ENCODE measurements at places on chromosomes 11 and 22.
A peak's percentile ranks its signal among the peaks of the same experiment; 100 is the strongest.

DNA sequence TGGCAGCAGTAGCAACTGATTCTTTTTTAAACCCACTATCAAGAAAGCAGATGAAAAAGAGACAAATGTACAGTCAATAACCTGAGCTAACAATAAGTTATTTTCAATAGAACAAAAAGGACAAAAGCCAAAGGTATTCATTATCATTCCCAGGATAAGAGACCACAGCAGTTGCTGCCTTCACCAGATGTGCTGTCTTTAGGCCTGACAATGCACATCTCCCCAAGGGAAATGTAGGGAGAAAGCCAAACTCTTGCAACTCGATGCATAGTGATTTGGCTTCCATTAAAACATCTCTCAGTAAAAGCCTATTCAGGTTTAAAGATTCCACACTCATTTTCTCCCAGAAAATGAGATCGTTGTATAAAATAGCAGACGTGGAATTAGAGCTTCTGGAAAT, 210.7 kb downstream of the METTL15 start:
- no peak for DNase-seq

- no peak for DNase-seq
Observed at GRCh38 chr11:73551677-73552076, 46.2 kb downstream of the FAM168A start.

GRCh38 chr11:124109377-124109776, 5.9 kb upstream of the VWA5A start:
- no peak for DNase-seq

GRCh38 chr11:14904745-14905103, 12.7 kb upstream of the CYP2R1 start:
- DNase-seq = no peak

- DNase-seq = peak; percentile 77
Observed at GRCh38 chr11:8006349-8006977, 19.3 kb downstream of the EIF3F start.

DNA sequence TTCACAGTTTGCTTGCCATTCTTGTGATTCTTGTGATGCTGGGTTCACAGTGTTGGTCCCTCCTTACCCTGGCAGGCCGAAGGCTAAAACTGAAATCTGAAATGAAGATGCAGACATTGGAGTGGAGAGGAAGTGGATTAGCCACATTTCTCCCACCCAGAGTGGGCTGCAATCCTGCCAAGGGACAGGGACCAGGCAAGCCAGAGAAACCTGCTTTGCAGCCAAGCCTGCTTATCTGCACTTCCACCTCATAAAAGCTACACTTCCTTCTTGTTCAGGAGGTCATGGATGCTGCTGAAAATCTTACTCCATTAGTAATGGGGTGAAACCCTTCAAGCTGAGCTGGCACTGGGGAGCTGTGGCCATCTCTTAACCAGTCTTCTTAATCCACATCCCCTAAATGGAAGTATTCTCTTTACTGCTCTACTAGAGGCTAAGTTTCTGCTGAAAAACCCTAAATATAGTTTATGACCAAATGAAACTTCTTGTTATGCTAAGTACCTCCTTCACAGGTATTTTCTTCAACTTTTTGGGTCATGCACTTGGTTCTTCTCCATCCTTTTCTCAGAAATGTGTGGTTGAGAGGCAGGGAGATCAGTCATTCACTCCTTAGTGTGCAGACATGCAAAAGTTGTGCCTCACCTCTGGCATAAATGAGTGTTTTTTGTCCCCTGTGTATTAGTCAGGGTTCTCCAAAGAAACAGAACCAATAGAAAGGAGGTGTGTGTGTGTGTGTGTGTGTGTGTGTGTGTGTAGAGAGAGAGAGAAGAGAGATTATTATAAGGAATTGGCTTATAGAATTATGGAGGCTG, 133.9 kb upstream of the BMAL1 start:
- DNase-seq = no peak

DNA sequence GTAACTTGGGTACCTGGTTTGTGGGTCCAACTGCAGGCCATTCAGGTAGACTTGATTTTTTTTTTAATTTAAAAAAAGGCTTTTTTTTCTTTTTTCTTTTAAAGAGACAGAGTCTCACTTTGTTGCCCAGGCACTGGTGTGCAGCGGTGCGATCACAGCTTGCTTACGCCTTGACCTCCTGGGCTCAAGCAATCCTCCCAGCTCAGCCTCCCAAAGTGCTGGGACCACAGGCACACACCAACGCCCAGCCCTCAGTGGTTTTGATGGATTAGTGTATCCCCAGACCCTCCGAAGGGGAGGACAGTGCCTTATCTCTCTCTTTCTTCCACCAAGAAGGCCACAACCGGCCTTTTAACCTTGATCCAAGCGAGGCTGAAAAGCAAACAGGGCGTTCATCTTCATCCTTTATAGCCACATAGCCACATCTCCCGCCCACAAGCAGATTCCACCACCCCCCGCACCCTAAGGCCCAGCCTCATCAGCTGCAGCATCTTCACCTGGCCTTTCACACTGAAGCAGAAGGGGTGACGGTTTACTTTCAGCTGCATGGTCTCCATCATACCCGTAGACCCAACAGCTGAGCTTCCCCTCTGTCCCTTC, 17.6 kb upstream of the COMT start:
- no peak for DNase-seq

DNA sequence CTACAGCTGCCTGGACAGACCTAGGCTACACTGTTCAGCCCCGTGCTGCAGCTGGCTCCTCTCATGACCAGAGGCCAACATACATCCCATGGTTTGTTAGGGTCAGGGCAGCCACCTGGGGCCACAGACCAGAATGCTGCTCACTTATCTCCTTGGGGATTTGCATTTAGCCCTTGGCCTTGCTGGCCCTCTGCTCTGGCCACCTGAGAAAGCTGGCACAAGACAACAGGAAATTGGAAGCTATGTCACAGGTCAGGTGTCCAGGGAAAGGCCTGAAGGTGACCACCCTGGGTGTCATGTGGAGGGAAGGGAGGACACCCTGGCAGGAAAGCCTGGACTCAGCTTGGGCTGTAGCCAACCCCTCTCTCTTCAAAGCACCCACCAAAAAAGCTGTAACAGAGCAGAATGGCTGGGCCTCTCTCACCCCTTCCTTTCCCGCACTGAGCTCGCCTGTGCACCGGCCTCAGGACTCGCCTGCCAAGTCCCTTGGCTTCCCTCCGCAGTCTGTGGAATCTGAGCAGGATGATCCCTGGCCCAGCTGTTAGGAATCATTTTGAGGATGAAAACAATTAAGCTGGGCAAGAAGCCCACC, 86.3 kb downstream of the SNX19 start:
- DNase-seq = no peak

GRCh38 chr22:36048911-36049677, 20.5 kb upstream of the RBFOX2 start:
- DNase-seq = no peak

DNA sequence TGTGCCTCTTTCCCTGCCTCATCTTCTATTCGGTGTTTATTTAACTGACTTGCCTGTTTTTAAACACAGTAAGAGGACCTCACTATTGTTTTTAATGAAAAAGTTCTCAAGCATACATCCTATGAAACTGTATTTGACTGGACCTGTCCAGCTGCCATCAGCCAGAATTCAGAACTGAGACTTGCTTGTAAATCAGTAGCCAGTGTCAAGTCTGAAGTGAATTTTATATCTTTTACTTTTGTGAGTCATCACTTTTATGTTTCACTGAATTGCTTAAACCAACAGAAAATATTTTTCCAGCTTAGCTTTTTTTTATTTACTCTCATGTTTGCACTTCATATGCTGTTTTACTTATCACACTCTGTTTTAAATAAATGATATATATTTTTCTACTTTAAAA, 88.3 kb downstream of the LUZP2 start:
- DNase-seq = no peak

DNA sequence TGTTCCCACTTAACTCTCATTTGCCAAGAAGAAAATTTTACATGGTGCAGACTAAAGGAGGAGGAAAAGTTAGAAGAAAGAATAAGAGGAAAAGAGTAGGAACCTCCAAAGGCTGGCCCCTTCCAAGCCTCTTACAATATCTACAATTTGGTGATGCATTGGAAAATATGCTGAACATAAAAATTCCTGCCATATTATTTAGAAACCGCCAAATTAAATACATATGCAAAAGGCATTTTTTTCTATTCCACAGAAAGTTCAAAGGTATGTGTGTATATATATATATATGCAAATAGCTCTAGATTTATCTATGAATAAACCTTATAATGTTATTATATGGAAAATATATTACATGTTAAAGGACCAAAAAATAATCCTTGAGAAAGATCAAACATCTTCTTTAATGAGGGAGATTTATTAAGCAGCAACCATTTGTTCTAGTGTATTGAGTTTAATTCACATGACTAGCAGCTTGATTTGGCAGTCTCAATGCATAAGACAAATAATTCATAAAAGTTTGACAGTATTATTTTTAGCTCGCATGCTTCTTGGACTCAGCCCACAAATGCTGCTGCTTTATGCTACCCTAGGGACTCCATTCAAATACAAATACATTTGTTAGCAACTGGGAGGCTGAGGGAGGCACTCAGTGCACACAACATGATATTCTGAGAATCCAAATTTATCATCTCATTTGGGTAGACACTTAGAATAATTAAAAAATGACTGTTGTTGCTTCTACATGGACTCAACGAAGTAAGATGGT, 184.9 kb downstream of the SBF2 start:
- DNase-seq = no peak

DNA sequence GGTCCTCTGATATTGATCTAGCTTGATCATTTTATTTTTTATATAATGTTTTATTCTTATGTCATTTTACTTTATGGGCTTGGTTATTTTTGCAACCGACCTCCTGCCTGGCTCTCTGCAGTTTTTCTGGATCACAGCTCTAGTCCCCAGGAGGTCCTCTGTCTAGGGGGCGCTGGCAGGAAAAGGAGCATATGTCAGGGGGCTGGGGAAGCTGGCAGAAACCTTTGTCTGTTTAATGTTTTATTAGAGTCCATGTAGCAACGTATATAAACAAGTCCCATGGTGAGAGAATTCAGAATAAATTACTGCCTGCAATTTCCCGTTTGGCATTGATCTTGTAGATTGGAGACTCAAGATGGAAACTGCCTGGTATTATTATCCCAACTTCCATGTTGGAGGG, 133.5 kb upstream of the ZBED5 start:
- no peak for DNase-seq

DNA sequence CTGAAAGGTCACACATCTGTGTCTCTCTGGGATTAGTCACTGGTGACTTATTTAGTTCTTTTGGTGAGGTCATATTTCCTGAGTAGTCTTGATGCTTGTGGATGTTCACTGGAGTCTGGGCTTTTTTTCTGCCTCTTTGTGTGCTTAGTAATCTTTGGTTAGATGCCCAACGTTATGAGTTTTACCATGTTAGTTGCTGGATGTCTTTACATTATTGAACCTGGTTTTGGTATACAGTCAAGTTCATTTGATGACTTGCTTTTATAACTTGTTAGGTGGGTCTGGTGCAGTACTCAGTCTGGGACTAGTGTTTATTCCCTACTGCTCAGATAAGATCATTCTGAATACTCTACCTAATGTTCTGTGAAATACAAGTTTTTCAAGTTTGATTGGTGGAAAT, 26.2 kb upstream of the SLC37A2 start:
- no peak for DNase-seq

DNA sequence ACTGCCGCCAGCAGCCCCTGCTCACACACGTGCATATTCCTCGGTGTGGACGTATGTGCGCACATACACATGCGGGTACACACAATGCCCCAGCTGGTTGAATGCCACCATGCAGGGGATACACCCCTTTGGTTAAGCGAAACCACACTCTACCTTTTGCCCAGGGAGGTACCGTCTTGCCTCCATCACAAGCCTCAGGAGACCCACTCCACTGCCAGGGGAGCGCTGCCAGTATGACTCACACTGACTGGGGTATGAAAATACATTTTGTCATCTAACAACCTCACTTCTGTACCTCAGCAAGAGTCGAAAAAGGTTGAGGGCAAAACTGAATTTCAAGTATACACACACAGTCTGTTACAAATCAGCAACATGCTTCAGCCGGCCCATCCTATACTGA, 39.4 kb downstream of the TMEM45B start:
- DNase-seq = no peak

DNA sequence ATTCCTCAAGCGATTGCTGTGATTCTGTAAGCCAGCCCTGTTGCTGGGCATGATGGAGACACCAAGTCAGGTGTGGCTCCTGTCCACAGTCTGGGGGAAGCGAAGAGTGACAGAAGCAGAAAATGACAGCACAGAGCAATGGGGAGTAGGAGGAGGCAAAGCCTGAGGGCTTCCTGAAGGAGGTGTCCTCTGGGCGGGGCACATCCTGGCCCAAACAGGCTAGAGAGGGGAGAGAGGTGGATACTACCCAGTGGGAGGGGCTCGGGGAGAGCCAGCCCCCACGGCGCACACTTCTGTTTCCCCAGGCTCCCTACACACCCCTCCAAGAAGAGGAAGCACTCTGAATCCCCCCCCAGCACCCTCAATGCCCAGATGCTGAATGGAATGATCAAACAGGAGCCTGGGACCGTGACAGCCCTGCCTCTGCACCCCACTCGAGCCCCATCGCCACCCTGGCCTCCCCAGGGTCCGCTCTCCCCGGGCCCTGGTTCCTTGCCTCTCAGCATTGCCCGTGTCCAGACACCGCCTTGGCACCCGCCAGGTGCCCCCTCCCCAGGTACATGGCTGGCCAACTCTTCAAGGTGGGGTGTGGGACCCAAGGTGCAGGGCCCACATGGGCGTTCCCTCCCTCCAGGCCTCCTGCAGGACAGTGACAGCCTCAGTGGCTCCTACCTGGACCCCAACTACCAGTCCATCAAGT, 18.9 kb downstream of the MYRF start:
- no peak for DNase-seq

All from vagina (tissue), 2 donors.